Hematopoietic multipotent progenitor cell treated with erythropoietin and hydrocortisone succinate and interleukin-3 and kit ligand, for 17 days (in vitro differentiated cells): ENCODE measurements at places on chromosomes 11 and 22.

GRCh38 chr11:25057861-25058260 lies 561.0 kb downstream of the LUZP2 start:
- DNase-seq = no peak

- DNase-seq = peak; percentile 39
Measured at GRCh38 chr11:60334005-60334620, 7.1 kb downstream of the MS4A6E start.

DNA sequence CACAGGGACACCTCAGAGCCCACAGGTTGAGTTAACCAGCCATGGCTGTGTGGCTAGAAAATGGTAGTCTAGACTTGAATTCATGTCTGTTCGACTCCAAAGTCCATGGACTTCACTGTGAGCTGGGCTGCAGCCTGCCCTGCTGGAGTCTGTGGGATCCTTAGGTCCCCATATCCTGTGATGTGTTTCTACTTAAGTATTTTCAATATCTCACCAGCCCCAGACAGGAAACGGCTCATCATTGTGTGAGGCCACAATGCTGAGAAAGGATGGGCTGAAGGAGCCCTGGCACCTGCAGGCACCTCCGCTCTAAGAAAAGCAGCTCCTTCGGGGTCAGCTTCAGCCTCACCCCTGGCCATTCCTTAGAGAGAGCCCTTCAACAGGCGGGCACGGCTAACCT lies 93.1 kb downstream of the NAT10 start:
- no peak for DNase-seq

DNA sequence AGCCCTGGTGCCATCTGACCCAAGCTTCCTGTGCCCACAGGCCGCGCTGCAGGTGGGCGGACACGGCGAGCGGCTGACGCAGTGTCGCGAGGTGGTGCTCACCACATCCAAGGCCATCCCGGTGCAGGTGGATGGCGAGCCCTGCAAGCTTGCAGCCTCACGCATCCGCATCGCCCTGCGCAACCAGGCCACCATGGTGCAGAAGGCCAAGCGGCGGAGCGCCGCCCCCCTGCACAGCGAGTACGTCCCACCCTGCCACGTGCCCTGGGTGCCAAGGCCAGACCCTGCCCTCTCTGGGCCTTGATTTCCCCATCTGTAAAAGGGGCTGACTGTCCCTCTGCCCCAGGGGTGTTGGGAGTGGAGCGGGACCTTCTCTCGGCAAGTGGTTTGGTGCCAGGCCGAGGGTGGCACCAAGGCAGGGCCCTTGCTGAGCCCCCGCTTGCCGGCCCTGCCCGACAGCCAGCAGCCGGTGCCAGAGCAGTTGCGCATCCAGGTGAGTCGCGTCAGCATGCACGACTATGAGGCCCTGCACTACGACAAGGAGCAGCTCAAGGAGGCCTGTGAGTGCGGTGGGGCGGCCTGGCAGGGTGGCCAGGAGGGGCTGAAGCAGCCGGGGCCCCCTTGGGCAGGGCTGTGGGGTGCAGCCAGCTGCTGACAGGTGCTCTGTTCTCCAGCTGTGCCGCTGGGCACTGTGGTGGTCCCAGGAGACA lies 5.9 kb upstream of the MDK start:
- no peak for DNase-seq

GRCh38 chr22:18091478-18091877 lies 13.7 kb downstream of the PEX26 start:
- DNase-seq = no peak

- no peak for DNase-seq
Measured at GRCh38 chr11:111088847-111089355, 156.6 kb upstream of the POU2AF2 start.

DNA sequence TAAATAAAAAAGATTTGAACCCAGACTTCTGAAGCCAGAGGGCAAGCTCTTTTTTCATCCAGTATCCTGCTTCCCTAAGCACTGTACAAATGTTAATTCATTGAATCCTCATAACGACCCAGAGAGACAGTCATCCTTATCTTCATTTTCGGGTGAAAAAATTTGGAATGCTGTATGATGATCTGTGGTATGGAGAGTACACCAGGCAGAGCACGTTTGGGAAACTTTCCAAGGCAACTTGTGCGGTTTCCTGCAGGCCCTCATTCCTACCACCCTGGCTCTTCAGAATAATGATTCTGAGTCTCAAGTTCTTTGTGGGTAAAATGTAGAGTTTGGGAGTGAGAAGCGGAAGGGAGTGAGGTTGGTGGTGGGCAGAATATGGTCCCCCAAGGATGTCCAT lies 177.9 kb upstream of the CADM1 start:
- DNase-seq = no peak

DNA sequence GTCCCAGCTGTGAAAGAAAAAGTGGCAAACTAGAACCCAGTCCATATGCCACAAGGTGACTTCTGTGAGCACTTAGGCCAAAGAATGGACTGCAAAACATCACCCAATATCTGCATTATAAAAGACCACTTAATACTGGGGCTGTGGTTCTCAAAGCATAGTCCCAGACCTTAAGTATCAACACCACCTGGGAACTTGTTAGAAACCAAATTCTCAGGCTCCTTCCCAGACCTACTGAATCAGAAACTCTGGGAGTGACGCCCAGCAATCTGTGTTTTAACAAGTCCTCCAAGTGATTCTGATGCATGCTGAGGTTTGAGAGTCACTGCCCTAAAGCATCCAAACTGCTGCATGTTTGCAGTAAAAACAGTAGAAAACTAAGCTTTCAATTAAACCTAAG lies 81.3 kb downstream of the SERGEF start:
- DNase-seq = no peak

DNA sequence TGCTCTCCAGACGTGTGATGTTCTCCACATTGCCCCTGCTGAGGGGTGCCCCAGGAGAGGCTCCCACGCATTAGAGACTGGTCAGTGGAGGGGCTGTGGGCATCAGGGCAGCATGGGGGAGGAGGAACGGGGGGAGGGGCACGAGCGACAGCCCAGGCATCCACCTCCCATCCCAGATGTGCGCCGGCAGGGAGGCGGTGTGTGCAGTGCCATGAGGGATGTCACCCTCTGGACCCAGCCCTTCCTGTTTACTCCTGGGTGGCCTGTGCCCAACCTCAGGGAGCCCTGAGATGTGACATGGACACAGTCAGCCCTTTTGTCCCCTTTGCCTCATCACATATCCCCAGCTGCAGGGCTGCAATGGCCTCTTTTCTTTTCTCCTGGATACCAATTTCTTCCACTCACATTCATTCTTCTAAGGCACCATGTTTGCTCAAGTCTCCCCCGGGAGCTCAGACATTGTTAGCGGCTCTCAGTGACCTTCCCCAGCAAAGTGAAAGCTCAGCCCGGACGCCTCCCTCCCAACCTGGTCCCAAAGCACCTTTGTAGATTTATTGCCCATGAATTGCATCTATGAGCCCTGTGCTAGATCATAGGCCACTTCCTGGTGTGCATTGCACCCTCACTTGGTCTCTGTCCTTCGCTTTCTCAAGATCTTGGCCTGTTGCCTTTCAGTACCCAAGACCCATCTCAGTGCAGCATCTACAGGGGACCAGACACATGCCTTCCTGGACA lies 150.6 kb downstream of the CEP164 start:
- no peak for DNase-seq

DNA sequence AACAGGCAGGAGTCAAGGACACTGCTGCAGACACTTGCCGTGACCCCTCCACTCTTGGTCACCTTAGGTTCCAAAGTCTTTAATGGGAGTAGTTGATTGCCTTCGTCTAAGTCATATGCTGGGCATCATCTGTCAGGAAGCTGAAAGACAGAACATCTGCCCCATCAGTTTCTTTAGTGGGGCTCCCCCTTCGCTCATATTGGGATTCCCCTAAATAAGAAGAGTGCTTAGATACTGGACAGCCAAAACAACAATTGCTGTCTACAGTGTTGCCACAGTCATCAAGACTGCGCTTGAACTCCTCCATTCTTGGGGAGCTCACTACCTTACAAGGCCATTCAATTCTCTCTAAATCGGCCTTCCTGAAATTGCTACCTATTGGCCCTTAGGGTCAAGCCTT lies 58.5 kb downstream of the UBASH3B start:
- DNase-seq = no peak

GRCh38 chr22:47839595-47840227 lies 1077.3 kb downstream of the TBC1D22A start:
- no peak for DNase-seq

DNA sequence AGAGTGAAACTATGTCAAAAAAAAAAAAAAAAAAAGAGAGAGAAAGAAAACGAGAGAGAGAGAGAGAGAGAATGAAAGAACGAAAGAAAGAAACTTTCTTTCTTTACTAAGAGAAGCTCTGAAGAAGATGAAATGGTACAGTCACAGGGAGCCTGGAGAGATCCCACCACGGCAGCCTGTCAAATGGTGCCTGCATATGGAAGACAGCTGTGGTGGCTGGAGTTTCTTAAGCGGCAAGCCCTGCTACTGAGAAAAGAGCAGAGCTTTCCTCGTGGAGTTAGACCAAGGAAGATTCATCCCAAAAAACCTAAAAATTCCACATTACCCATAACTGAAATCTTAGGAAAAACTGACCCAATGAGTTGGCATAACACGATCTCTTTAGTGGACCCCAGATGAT lies 66.7 kb downstream of the MICAL3 start:
- no peak for DNase-seq

- DNase-seq = peak; percentile 19
Measured at GRCh38 chr11:19995145-19995544, 165.1 kb downstream of the DBX1 start.

DNA sequence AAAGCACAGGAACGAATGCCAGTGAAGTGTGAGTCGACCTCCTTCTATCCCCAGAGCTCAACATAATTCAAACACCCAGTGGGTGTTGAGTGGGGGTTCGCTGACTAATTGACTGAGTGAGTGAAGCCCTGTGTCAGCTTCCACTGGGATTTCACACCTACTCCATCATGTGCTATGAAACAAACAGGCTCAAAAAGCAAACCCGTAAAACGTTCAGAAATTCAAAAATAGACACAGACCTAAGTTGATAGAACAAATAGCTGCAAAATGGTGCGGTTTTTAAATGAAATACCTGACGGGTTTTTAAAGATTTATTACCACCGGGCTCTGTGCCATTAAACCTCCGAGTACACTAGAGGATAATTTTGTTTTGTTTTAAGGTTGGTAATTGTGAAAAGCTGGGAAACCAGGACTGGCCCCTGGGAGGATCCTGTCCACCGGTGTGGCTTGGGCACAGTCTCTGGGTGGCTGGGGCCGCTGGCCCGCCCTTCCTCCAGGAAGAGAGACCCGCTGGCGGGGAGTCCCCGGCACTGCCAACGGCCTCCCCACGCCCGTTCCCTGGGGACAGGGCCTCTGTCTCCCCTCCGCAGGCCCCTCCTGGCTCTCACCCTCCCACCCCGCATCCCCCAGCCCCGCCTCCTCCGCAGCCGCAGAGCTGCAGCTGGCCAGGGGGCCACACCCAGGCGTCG lies 13.6 kb downstream of the KCNJ5 start:
- no peak for DNase-seq

DNA sequence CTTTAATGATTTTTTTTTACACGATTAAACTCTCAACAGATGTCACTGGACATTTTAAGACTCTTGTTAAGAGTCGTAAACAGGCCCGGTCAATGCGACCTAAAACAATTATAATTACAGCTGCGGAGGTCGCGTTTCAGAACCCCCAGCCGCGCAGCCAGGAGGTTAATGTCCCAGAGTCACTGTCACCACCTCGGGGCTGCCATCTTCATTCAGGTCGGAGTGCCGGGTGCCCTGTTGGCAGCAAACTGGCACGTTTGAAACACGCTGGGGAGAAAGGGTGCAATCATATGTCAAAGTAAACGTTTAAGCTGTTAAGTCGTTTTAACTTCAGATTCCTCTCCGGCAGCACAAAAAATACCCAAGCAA lies 711 bp upstream of the PHF21B start:
- DNase-seq = no peak
